ENCODE measurements at places on chromosomes 2 and 18.

GRCh38 chr2:232689152-232689910 is 7.8 kb upstream of the GIGYF2 start:
- DNase-seq = no peak

DNA sequence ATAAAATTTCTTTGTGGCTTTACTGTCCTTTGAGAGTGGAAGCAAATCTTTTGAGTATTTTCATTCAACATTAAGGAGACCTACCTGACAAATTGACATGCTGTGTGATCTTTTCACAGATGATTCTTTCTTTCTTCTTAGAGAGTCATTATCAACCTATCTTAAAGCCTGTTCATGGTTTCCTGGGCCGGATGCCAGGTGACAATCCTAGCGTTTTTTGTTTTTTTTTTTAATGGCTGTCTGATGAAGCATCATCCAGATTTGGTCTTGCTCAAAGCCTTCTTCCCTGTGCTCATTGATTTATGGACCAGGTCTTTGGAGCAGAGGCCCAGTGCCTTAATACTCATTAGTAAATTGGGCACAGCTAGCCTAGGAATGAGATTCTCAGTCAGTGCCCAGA is 9.8 kb upstream of the MGAT5 start:
- DNase-seq = no peak

- DNase-seq = no peak
Measured at GRCh38 chr2:109408043-109408335, 205.8 kb downstream of the SEPTIN10 start.

GRCh38 chr2:120384486-120385354 is 38.8 kb downstream of the INHBB start:
- no peak for DNase-seq

DNA sequence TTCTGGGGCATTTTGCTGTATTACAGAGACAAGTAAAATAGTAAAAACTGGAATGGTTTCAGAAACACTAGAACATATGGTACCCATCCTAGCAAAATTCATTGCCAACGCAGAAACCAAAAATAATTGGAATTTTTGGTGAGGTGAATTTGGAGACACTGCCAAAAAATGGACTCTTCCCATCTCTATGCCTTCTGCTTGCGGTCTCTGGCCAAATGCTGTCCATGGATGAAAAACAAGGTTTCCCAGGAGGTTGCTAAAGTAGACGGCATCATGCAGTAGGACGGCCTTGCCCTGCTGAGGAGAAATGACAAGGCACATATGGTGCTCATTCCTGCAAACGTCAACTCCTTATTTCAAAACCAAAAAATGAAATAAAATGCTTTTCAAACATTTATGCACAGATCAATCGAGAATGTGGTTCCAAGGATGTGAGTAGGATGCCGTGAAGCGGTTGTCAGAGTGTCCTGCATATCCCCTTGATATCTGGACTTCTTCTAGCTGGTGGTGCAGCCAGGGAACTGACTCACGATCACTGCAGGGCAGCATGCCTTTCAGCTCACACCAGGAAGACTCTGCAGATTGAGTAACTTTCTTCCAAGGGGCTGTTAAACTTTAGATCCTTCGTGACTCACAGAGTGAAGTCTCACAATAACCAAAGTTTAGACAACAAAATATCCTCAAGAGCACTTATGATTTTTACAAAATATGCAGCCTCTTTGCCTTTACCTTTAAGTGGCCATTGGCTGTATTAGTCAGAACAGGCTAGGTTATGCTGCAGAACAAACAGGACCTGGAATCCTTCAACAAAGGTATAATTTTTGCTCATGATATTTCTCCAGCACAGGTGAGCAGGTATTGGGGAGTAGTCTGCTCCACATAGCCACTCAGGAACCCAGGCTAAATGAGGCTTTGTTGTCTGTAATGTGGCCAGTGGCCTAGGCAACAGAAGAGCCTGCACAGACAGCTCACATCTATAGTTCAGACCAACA is 149.4 kb upstream of the NDUFV2 start:
- DNase-seq = no peak

GRCh38 chr2:190927301-190927700 is 46.7 kb downstream of the GLS start:
- DNase-seq = no peak

DNA sequence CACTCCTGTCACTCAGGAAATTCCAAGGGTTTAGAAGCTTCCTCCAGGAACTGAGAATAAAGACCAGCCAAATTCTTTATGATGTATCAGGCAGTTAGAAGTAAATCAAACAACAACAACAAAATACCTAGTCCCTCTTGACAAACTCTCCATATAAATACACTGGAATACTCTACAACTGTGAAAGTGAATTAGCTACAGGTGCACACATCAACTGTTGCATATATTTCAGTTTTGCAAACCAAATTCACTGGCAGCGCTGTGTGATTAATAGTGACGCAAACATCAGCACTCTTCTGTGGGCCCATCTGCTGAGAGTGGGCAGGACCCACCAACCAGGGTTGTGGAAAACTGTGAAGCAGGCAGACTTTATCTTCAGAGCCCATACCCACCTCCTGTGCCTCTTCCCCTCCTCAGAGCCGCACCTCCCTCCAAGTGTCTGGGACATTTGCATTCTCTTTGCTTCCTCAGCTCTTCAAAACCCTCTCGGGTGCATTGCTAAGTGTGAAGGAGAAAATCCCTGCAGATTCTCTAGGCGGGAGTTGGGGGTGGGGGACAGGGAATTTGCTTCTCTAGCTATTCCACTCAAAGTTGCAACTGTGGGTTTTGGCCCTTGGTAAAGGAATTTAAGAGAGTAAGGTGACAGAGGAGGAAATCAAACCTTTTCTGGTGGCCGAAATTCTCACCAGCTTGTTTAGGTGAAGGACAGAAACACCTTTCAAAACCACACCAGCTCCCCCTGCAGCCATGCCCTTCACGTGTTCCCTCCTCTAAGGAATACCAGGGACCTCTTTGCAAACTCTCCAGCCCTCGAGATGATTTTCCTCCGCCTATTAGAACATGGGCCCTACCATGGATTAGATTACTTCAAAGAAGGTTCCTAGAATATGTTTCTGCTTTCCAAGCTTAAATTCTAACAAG is 119.3 kb downstream of the MRO start:
- no peak for DNase-seq

DNA sequence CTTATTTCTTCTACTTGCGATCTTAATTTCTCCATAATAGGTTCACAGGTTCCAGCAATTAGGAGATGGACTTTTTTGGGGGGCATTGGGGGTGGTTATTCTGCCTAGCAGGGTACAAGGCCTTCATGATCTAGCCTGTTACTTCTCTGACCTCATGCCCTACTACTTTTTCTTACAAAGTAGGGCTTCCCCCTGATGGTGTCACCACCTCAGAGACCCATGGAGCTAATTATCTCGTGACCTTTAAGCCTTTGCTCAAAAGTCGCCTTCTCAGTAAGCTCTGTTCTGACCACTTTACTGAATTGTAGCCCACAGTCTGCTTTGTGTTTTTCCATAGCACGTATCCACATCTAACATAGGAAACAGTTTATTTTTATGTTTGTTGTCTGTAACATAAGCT is 458.0 kb downstream of the PARD3B start:
- no peak for DNase-seq

- DNase-seq = no peak
Measured at GRCh38 chr2:127675331-127676261, at the start of gene LIMS2. TSS of gene LIMS2 (minus strand) at chr2:127675530. CDS start at chr2:127675024, 506 bp downstream.

DNA sequence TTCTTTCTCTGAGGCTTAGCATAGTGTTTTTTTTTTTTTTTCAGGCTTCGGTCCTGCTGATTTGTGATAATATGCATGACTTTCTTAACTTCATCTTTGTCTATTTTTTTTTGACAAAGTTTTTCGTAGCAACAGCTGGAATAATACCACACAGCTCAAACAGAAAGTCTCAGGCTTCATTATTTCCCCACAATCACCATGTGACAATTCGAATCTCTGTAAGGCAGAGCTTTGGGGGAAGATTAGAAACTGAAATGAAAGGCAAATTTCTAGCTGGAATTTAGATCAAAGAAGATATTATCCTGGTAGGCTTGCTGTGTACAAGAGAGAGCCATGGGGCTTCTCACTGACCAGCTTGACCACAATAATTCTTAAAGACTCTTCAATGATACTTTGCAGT is 12.2 kb upstream of the CD28 start:
- DNase-seq = no peak

- no peak for DNase-seq
Measured at GRCh38 chr2:17947113-17947512, 68.6 kb downstream of the KCNS3 start.

DNA sequence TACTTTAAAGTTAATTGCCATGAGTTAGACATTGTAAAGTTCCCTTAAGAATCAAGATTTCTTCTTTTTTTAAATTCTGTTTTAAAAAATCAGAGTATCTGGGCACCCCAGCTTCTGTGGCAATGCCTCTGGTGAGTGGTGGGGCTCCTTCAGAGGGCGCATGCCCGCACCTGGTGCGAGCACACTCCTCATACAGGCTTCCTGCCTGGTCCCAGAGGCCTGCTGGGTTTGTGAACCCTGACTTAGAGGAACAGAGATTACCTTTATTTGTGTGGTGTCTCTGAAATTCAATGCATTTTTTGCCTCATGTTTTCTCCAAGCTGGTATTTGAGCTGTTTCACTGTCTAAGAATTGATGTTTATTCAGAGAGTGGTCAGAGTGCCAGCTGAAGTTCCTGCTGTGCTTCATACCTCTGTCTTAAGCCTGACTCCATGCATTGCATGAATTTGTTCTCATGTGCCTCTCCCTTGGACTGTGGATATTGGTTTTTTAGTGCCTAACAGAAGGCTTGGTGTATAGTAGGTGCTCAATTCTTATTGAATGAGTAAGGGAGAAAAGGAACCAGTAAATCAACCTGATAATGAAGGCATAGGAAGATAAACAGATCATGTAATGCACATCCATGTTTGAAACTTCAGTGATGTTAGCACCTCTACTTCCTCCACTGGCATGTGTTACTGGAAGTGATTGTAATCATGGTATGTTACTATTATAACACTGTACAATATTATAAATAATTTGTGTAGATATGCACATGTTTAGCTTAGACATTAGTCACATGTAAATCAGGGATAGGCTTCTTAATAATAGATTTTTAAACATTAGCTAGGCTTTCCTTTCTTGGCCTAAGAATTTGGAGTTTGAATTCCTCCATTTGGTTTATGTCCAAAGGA is 29.0 kb downstream of the PHLPP1 start:
- DNase-seq = no peak

- DNase-seq = no peak
Measured at GRCh38 chr18:29874519-29875098, 1167.9 kb downstream of the DSC3 start.

GRCh38 chr2:204407204-204408014 is 137.9 kb upstream of the PARD3B start:
- no peak for DNase-seq

DNA sequence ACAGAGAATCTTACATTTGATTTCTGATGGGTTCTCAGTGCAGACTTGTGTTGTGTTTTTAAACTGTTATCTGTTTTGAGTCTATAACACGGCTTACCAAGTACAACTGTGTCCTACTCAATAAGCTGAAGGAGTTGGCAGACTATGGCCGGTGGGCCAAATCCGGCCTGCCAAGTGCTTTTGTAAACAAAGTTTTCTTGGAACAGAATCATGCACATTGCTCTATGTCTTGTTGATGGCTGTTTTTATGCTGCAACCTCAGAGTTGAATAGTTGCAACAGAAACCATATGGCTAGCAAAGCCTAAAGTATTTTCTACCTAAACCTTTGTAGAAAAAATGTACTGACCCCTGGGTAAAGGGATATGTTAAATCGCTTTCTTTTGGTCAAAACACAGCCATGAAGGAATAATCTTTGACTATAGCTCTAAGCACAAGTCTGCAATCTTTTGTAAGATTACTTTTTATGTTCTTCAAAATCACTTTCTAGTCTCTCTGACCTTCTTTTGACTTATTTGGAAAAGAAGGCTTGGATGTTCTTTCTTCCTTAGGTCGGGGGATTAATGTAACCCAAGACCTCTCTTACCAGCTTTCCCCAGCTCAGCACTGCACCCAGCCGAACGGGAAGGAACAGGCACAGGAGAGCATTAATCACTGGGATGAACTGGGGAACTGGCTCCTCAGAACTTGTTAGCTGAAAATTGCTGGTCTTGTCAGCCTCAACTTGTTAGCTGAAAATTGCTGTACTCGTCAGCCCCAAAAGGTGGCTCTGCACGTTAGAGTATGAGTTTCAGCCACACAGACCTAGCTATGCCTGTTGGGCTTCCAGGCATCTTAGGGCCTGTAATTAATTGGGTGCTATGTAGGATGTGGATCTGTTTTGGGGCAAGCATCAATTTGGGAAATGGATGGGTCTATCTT is 75.4 kb downstream of the CD8B2 start:
- DNase-seq = no peak

DNA sequence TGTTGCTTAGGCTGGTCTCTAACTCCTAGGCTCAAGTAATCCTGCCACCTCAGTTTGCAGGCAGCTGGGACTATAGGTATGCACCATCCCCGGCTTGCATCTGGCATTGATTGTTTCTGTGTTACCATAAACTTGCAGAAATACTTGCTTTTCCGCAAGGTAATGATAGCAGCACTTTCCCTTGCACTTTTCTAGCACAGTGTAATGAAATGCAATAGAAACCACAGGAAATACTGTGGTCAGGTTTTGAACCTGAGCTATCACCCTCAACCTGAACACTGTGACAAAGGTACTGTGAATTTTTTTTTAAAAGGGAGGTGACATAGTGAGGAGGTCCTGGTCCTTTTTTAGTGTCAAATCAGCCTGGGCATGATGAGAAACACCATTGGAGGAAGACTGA is 38.3 kb downstream of the DHRS9 start:
- DNase-seq = peak; percentile 28

GRCh38 chr18:24063121-24063731 is 48.7 kb downstream of the TTC39C start:
- no peak for DNase-seq

- DNase-seq = no peak
Measured at GRCh38 chr2:237022533-237022932, 63.2 kb upstream of the COPS8 start.

Measured in activated T-cell treated with anti-CD3 and anti-CD28 coated beads, Interleukin-2, amount 50 U/mL, for 1 hour (primary cell).